ENCODE measurements at places on chromosomes 1 and 21. TPM values are rescaled to one million over a fixed set of nuclear protein-coding genes. Genes with fewer than 3 reads are reported as not detected.
A peak's percentile ranks its signal among the peaks of the same experiment; 100 is the strongest.

The GBP6 gene
- total RNA-seq = not detected

The AADACL3 gene
- not detected for total RNA-seq

GRCh38 chr1:191714845-191715244 lies 443.4 kb upstream of the RGS18 start:
- H3K27ac ChIP-seq = no peak overlapping the region
- no peak for DNase-seq
- no peak overlapping the region for H3K4me3 ChIP-seq
- no peaks in the 10 kb centered on the region for H3K4me1 ChIP-seq
- no peaks in the 10 kb centered on the region for H3K27me3 ChIP-seq
- H3K36me3 ChIP-seq = no peaks in the 10 kb centered on the region

DNA sequence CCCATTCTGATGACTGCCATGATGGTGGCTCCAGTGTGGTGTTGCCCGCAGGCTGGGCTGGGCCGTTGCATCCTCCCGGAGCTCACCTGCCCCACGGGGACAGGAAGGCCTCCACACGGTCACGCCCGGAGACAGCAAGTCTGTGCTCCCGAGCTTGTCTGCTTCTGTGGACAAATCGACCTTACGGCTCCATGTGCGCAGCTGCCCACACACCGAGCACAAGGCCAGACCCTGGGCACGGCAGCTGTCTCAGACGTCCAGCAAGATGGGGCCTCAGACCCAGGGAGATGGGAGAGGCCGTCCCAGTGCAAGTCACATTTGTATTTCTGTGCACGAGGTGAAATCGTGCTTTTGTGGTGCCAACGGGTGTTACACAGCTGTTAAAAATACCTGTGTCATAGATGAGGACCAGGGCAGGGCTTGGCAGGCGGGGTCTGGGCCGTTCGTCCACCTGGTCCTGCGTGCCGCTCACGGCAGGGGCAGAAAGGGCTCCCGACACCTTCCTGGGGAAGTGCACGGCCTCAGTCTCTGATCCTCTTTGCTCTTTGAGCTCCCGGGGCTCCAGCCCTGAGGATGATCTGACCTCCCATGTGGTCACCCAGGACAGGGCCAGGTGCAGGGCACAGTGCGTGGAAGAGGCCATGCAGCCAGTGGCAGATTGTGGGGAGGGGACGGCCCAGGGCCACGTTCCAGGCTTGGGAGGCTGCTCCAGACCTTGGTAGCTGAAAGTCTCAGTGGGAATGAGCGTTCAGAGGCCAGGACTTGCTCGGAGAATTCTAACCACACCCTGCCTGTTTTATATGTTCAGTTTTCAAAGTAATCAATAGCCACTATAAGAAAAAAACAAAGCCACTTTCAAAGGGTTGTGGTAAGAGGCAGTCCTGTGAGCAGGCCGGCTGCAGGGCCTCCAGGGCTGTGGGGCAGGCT lies 13.5 kb downstream of the COL6A1 start:
- DNase-seq = peak; percentile 6
- no peak overlapping the region for H3K4me3 ChIP-seq
- H3K36me3 ChIP-seq = peaks cover 62% of the 10 kb centered on the region
- H3K4me1 ChIP-seq = no peaks in the 10 kb centered on the region
- no peaks in the 10 kb centered on the region for H3K27me3 ChIP-seq
- H3K27ac ChIP-seq = peak overlapping the region; percentile 5

DNA sequence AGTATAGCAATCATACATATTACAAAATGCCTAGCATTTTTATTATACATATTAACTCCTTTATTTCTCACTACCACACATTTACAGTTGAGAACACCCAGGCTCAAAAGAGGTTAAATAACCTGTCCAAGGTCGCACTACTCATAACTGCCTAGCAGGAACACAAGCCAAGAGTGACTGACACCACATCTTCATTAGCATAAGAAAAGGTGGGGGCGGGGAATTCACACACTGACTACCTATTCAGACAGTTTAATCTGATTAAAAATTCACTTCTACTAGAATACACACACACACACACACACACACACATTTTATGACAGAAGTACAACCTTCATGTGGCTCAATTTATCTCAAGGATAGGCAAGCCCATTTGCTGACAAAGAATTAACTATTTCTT lies 77.8 kb upstream of the CACHD1 start:
- no peak overlapping the region for H3K4me3 ChIP-seq
- H3K4me1 ChIP-seq = no peaks in the 10 kb centered on the region
- no peak overlapping the region for H3K27ac ChIP-seq
- no peaks in the 10 kb centered on the region for H3K36me3 ChIP-seq

DNA sequence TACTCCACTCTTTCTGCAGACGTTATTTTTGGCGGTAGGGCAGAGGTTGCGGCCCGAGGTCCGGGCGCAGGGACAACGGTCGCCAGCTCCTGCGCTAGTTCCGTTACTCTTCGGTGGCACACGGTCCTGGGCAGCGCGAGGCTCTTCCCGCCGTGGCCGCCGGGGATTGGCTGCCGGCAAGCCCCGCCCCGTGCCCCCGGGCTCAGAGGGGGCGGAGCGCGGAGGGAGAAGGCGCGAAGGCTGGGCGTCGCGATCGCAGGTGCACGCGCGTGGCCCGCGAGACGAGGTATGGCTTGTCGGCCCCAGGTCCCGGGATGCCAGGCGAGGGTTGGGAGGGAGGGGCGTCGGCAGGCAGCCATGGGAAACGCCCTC lies 518 bp upstream of the SHE start:
- peaks cover 22% of the 10 kb centered on the region for H3K27me3 ChIP-seq
- H3K36me3 ChIP-seq = peaks cover 9% of the 10 kb centered on the region
- peak overlapping the region; percentile 68 for H3K4me3 ChIP-seq
- H3K27ac ChIP-seq = peak overlapping the region; percentile 94

GRCh38 chr1:63799820-63800219 lies 26.0 kb downstream of the ROR1 start:
- no peak overlapping the region for H3K27ac ChIP-seq
- H3K27me3 ChIP-seq = no peaks in the 10 kb centered on the region
- no peak overlapping the region for H3K4me3 ChIP-seq
- H3K36me3 ChIP-seq = no peaks in the 10 kb centered on the region

DNA sequence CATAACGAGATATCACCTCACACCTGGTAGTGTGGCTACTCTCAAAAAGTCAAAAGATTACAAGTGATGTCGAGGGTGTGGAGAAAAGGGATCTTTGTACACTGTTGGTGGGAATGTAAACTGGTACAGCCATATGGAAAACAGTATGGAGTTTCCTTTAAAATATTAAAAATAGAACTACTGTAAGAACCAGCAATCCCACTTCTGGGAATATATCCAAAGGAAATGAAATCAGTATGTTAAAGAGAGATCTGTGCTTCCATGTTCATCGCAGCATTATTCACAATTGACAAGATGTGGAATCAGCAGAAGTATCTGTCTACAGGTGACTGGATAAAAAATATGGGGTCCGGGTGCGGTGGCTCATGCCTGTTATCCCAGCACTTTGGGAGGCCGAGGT lies 7.6 kb upstream of the PIK3C2B start:
- H3K27me3 ChIP-seq = no peaks in the 10 kb centered on the region
- no peak overlapping the region for H3K4me3 ChIP-seq

Measured in heart left ventricle (tissue), 16 donors.